ENCODE measurements at places on chromosomes 16 and 17.

GRCh38 chr17:70110443-70110880, 35.4 kb downstream of the KCNJ16 start:
- no peak overlapping the region for H3K27ac ChIP-seq
- no peaks in the 10 kb centered on the region for H3K4me1 ChIP-seq
- no peak for DNase-seq
- no peaks in the 10 kb centered on the region for H3K36me3 ChIP-seq
- no peaks in the 10 kb centered on the region for H3K27me3 ChIP-seq
- H3K4me3 ChIP-seq: no peak overlapping the region

DNA sequence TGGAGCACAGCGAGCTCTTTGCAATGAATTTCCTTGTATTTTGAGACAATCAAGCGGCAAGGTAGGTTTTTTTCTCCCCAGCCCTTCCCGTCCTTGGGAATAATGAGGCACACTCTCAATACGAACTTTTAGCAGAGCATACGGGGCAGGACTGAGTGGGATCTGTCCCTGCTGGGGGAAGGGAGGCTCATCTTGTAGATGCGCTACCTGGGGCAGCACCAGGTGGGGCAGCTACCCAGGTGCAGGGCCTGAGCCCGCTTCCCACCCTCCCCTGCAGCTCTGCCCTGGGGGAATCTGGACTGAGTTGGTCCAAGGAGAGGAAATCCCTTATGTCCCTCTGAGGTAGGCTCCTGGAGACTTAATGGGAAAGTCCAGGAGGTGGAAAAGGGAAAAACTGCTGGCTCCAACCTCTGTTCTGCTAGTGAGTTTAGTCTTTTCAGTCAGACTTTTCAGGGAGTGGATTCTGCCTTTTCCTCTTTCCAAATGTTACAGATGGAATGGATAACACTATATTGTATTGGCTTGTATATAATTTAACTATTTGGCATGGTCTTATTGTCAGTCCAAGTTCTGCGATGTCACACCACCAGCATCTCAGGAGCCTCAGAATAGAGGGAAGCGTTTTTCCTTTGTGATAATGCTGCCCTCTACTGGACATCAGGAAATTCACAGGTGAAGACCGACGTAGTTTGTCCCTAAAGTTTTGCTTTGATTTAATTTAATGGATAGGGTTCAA, 9.6 kb upstream of the CES1 start:
- H3K27me3 ChIP-seq: peaks cover 24% of the 10 kb centered on the region
- H3K27ac ChIP-seq: no peak overlapping the region
- no peaks in the 10 kb centered on the region for H3K36me3 ChIP-seq
- H3K4me3 ChIP-seq: no peak overlapping the region

DNA sequence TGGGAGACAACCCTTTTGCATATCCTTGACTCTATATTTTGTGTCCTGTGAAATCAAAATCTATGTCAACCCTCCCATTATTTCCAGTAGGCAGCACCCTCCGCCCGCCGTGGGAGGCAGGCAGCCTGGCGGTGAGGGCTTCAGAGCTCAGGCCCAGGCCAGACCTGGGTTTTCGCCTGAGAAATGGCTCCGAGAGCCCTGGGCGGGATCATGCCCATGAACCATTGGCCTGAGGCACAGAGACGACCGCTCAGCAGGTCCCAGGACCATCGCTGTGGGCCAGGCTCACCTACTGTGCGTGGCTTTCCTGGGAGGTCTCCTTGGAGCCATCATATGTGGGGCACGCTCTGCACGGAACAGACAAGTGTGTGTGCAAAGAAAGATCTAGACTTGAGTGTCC, 6.3 kb upstream of the SLC38A8 start:
- H3K27ac ChIP-seq: no peak overlapping the region
- no peak overlapping the region for H3K4me3 ChIP-seq
- H3K36me3 ChIP-seq: peaks cover 53% of the 10 kb centered on the region
- H3K4me1 ChIP-seq: no peaks in the 10 kb centered on the region
- peaks cover 8% of the 10 kb centered on the region for H3K27me3 ChIP-seq
- no peak for DNase-seq

DNA sequence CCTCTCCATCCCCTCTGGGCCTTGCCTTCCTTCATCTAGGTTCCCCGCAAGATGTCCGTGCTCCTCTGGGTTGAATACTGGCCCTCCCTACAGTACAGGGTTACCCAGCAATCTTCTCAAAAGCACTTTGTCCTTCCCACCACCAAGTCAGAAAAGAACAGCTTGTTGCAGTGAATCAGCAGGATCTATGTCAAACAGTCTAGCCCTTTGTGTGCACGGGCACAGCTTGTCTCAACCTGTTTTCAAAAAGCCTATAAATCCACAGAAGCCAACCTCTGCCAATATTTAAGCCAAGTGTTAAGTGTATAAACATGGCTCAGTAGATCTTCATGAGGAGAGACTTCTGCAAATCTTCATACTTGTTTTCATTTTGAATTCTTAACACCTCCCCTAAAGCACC, 25.2 kb downstream of the C17orf67 start:
- no peak overlapping the region for H3K4me3 ChIP-seq
- no peaks in the 10 kb centered on the region for H3K36me3 ChIP-seq
- no peaks in the 10 kb centered on the region for H3K4me1 ChIP-seq

- H3K27me3 ChIP-seq: no peaks in the 10 kb centered on the region
- no peaks in the 10 kb centered on the region for H3K4me1 ChIP-seq
- DNase-seq: no peak
- H3K27ac ChIP-seq: no peak overlapping the region
These were observed 101.4 kb downstream of the RAP1GAP2 start for GRCh38 chr17:2897605-2898004.
